ENCODE measurements at places on chromosomes 2 and 18.
A peak's percentile ranks its signal among the peaks of the same experiment; 100 is the strongest.

DNA sequence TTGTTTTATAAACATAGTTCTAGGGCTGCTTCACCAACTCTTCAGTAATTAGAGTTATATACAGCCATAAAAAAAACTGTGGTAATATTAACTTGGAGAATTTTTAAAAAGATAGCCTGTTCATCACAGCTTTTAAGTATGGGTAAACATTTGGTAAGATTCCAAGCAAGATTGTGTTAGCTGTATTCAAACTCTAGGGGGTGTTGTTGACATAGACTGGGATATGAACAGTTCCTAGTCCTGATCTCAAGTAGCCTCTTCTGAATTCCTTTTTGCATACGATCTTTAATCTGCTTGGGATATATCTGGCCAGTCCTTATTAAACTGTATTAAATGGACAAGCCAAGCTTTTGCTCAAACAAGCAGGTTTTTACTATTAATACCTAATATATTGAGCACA is 13.4 kb downstream of the NOP58 start:
- DNase-seq = peak; percentile 48

GRCh38 chr2:47301277-47301618 is 101.7 kb upstream of the MSH2 start:
- DNase-seq = no peak

DNA sequence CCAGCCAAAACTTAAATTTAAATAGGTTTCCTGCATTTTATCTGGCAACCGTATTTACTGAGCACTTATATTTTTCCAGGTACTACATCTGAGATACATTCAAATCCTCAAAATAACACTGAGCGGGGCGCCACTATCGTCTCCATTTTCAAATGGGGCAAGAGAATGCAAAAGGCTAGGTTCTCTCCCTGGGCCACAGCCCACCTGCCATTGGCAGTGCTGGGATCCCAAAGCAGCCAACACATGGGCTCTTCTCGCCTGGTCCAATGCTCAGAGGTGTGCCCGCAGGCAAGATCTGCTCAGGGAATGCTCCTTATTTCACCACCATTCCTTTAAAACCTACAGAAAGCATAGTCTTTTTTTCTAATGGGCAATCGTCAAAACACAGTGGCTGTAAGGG is 11.3 kb upstream of the ID2 start:
- DNase-seq = no peak

DNA sequence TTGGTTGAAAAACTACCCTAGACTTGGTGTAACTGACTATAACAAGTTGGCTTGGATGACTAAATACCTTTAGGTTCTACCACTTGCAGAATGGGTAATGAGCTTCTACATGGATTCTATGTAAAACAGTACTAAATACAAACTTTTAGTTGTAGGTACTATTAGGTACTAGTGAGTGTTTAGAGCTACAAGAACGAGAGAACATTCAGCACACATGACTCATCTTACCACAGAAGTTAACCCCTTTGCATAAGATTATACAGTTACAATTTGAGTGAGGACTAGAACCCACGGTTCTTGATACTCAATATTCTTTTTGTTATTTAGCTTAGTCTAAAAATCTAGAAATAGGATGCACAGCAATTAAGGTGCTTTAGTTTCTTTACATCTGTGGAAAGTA is 101.7 kb upstream of the TFCP2L1 start:
- no peak for DNase-seq

- DNase-seq = no peak
Measured at GRCh38 chr18:26804519-26804918, 61.0 kb downstream of the AQP4 start.

GRCh38 chr2:74847070-74847858 is 13.3 kb downstream of the HK2 start:
- no peak for DNase-seq

- DNase-seq = no peak
Measured at GRCh38 chr2:196291426-196291825, 120.0 kb upstream of the STK17B start.

DNA sequence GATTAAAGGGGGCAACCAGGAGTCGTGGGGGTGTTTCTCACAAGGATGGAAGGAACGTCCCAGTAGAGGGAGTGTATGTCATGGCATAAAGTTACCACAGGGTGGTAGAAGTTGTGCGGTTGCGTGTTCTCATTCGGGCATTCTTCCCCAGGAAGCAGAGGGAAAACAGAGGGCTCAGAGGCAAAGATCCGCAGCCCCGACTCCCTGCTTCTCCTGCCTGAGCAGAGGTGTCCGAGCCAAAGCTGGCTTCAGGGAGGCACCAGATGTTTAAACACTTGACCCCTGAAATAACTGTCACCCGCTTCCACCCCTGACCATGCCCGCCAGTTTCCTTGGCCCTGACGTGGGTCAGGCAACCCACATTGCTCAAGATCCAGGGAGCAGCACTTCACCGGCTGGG is 83.7 kb downstream of the EN1 start:
- DNase-seq = no peak

DNA sequence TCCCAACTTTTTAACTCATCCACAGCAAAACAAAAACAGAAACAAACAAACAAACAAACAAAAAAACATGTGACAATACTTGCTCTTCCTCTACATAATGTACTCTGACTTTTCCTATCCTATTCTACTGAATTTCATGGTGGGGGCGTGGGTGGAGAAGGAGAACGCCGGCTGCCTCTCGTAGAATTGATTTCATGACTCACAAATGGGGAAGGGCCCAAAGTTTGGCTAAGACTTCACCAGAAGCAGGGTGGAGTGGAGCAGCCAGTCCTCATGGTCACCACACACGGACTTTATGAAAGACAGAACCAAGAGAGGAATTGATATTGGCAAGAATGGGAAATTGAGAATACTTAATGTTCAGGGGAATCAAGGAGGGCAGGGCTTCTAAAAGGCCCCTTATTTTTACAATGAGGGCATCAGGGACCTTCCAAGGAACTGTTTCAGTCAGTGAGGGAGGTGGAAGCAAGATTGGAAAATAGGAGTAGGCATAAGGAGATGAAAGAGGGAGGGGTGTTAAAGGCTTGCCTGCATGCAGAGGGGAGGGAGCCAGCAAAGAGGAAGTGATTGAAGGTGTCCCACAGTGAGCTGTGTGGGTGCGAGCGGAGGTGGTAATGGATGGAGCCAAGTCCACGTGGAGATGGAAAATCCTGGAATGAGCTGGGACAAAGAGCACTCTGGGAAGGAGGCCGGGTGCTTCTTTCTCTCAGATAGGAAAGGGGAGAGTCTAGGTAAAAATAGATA is 27.9 kb downstream of the MARCHF4 start:
- DNase-seq = no peak

GRCh38 chr2:231361701-231362554 is 33.6 kb upstream of the B3GNT7 start:
- no peak for DNase-seq

DNA sequence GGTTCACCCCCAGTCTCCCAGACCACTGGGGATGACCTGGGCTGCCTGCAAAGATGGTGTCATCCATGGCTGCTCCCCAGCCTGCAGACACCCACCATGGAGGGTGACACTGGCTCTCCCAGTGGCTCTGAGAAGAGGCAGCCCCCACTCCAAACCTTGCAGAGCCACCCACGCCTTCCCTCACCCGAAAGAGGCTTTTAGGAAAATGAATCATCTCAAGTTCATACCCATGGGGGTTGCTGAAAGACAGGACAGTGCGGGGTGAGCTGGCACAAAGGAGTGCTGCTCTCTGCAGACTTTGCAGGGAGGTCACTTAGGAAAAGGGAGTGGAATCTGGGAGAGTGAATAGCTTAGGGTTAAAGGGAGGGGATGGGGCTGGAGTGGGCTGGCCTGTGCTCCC is 36.4 kb downstream of the MPHOSPH10 start:
- no peak for DNase-seq

DNA sequence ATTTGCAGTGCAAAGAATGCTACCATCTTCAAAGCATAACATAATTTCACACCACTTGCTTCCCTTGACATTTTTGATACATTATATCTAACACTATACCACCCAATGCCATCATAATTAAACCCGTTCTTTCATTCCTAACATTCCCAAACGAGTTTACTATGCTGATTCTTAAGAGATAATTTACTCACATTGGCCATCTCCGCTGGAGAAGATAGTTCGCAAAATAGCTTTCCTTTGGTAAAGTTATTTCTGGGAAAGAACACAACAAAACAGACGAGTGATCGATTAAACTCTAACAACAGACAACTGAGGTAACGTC is 716 bp downstream of the MMADHC start:
- DNase-seq = no peak

GRCh38 chr18:58054041-58054781 is 10.2 kb downstream of the NEDD4L start:
- no peak for DNase-seq

DNA sequence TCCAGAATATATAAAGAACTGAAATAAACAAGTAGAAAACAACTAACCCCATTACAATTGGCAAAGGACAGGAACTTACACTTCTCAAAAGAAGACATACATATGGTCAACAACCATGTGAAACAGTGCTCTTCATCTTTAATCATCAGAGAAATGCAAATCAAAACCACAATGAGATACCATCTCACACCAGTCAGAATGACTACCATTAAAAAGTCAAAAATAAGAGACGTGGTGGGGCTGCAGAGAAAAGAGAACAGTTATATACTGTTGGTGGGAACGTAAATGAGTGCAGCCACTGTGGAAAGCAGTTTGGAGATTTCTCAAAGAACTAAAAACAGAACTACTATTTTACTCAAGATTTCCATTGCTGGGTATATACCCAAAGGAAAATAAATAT is 1696.3 kb upstream of the TMEFF2 start:
- DNase-seq = no peak

DNA sequence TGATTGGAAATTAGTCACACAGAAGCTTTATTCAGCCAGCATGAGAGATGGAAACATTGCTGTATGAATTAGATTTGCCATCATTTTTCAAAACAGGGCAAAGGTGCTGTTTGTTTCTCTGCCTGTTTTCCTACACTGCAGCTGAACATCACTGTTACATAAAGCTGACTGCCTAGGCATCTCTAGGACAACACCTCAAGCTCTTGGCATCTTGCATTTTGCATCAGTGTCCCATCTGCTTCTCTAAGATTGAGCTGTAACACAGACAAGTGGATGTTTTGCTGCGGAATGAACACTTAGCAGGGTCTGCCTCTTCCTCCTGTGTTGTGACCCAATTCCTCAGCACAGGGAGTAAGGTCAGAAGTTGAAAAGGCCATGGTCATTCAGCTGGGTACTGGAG is 4.9 kb downstream of the CCT7 start:
- DNase-seq = no peak

GRCh38 chr2:201118961-201119854 is 3.2 kb downstream of the CFLAR start:
- DNase-seq = peak; percentile 68

- DNase-seq = no peak
Measured at GRCh38 chr2:226676618-226677017, 123.0 kb downstream of the IRS1 start.

GRCh38 chr18:55786651-55787272 is 198.8 kb upstream of the TCF4 start:
- no peak for DNase-seq

DNA sequence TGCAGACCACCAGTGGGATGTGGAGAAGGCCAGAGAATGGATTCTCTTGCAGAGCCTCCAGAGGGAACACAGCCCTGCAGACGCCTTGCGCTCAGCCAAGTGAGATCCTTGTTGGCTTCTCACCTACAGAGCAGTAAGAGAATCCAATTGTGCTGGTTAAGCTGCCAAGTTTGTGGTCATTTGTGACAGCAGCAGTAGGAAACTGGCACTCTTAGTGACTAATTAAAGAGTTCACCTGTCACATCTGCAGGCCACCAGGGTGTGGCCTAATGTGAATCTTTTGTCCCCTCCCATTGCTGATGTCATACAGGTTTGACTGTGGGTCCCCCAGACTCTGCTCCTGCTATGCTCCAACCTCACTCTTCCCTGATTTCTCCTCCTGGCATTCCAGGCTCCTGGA is 235.9 kb downstream of the TFCP2L1 start:
- peak; percentile 5 for DNase-seq

GRCh38 chr2:1874101-1874865 is 130.0 kb upstream of the PXDN start:
- no peak for DNase-seq

DNA sequence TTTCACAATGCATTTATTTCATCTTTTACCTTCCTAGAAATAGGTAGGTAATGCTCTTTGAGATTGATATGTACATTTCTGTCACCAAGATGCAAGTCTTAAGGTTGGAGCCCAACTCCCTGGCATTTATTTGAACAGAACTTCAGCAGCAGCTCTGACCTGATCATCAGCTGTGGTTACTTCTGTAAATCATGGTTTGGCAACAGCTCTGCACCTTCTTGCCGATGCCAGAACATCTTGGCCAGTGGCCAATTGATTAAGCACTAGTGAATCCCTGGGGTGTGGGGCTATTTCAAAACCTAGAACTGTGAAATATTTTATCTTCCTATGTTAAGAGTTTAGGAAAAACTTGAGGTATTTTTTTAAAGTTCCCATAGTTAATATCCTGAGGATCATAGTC is 124.8 kb upstream of the NYAP2 start:
- peak; percentile 81 for DNase-seq

GRCh38 chr18:13558790-13559189 is 167.6 kb downstream of the FAM210A start:
- no peak for DNase-seq

GRCh38 chr2:181900007-181900651 is 8.6 kb downstream of the ITPRID2 start:
- no peak for DNase-seq

DNA sequence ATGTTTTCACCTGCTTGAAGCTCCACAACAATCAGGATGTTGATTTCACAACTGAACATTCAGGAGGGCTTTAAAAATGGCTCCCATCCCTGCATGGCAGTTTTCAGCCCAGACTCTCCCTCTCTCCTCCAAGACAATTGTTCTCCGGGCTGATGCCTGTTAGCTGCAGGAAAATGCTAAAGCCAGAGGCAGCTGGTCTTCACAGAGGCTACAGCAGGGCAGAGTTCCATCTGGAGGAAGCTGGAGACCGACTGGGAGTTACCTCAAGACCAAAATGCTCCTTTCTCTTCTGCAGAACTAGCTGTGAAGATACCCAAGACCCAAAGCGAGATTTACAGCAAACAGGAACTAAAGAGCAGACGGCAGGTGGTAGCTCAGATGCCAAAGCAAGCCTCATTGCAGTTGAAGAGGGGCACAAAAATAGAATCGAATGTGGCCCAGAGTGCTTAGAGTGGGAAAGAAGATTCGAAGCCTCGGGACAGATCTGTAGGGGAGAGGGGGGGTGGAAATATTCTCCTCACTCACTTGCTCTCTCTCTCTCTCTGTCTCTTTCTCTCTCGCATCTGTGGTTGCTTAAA is 423.6 kb downstream of the ZNF521 start:
- DNase-seq = peak; percentile 9

- DNase-seq = no peak
Measured at GRCh38 chr18:48168861-48169260, 238.4 kb upstream of the SMAD2 start.

Measured in NCI-H1105 treated with DMSO at 0.1 percent for 48 hours (cell line).